ENCODE measurements at places on chromosomes 3 and 15.
A peak's percentile ranks its signal among the peaks of the same experiment; 100 is the strongest.

DNA sequence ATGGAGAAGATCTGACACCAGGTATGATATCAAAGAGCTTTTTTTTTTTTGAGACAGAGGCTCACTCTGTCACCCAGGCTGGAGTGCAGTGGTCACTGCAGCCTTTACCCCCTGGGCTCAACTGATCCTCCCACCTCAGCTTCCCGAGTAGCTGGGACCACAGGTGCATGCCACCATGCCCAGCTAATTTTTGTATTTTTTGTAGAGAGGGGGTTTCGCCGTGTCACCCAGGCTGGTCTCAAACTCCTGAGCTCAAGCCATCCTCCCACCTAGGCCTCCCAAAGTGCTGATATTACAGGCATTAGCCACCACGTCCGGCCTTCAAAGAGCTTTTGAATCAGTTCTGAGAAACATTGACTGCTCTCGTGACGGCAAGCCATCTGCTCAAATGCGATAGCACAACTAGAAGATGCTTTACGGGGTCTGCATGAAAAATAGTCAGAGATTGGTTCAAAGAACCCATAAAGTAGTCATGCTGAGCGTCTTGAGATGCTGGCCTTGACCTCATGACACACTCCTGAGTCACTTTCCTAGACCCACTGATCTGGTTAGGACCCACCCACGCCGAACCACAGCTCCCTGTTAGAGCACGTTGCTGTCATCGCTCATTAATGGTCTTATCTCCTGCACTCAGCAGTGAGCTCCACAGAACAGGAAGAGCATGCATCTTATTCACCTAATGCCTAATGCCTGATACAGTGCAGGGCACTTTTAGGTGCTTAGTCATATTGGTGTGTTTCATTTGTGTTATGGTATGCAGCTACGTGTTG is 57.0 kb upstream of the NR2F2 start:
- no peak for DNase-seq

DNA sequence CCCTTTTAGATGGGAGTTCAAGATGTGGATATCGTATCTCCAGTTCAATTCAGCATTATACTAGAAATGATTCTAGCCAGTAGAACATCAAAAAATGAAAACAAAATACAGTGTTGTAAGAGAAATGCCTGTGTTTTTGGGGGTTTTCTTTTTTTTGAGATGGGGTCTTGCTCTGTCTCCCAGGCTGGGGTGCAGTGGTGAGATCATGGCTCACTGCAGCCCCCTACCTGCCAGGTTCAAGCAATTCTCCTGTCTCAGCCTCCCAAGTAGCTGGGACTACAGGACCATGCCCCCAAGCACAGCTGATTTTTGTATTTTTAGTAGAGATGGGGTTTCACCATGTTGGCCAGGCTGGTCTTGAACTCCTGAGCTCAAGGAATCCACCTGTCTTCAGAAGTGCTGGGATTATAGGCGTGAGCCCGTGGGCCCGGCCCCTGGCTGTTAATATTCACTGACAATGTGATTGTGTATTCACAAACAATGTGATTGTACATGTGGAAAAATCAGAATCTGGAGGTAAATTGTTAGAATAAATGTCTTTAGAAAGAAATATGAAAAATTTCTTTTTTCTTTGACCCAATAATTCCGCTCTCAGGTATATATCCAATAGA is 59.0 kb downstream of the ARIH1 start:
- DNase-seq: no peak

DNA sequence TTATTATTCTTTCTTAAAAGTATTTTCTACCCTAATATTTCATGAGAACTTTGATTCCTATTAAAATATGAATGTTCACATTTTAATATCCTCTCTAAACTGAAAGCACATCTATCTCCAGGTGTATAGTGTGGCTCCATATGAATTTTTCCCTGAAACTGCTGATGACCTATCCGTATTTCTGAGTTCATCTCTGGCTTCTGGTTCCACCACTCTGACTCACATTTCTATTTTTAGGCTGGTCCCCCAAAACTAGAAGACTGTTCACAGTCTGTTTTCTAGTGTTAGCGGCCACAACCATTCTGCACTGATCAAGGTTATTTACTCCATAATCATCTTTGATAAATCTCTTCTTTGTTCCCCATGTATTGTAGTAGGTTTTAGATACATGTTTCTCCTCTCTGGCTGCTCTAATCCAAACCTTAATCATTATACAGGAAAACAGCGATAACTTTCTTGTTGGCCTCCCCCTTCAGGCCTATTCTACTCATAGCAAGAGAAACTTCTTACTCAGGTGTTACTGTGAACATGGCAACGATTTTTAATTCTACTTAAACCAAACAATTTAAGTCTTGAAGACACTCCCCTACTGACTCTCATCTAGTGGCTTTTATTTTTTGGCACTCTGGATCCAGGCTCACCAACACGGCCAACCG is 12.8 kb downstream of the ADPGK start:
- DNase-seq: no peak

- no peak for DNase-seq
Measured at GRCh38 chr3:121483290-121483689, 62.5 kb downstream of the POLQ start.

- DNase-seq: no peak
Measured at GRCh38 chr15:90979582-90979981, 14.8 kb downstream of the PRC1 start.

GRCh38 chr3:36993326-36994283 is at the start of gene MLH1:
Gene MLH1 (plus strand): TSS chr3:36993518. CDS start chr3:36993548, 30 bp downstream.
- no peak for DNase-seq

GRCh38 chr15:39622660-39623516 is 42.0 kb downstream of the THBS1 start:
- DNase-seq: no peak

- no peak for DNase-seq
Measured at GRCh38 chr3:10480871-10481378, 24.5 kb downstream of the ATP2B2 start.

DNA sequence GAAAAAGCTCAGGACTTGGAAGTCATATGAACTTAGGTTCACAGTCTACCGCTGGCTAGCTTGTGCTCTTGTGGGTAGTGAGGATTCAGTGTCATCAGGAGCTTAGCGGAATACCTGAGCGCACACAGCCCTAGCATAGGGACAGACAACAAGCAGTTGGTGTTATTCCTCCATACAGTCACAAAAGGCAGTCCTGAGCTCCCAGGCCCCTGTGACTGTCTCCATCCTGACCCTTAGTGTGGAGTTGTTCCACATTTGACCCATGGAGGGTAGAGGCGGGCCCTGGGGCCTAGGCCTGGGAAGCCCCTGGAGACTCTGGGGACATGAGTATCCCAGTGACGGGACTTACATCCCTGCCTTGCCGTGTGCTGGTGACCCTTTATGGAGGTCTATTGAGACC is 131.5 kb upstream of the PLXNA1 start:
- no peak for DNase-seq

DNA sequence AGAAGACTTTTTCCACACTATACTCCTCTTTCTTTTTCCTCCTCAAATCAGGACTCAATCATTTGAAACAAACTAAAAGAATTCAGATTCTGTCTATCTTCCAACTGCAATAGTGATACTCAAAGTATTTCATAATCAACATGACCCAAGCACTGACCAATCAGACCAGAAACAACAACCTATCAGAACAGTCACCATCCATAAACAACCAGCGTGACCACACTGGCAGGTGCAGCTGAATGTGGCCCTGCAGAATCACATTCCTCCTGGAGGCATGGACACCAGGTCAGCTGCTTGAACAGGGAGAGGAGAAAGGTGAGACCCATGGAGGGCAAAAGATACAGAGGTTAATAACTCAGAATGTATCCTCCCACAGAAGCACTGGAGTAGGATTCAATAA is 13.3 kb downstream of the HRG start:
- DNase-seq: no peak

DNA sequence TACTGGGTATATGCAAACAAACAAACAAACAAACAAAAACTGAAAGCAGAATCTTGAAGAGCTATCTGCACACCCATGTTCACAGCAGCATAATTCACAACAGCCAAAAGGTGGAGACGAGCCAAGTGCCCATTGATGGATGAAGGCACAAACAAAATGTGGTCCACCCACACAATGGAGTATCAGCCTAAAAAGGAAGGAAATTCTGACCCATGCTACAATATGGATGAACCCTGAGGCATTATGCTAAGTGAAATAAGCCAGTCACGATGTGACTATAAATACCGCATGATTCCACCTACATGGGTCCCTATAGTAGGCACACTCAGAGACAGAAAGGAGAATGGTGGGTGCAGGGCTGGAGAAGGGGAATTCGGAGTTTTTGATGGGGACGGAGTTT is 24.1 kb downstream of the XPC start:
- DNase-seq: no peak

- no peak for DNase-seq
Measured at GRCh38 chr15:28918141-28918983, 32.6 kb downstream of the APBA2 start.

GRCh38 chr15:61198722-61199121 is 30.4 kb downstream of the RORA start:
- no peak for DNase-seq

DNA sequence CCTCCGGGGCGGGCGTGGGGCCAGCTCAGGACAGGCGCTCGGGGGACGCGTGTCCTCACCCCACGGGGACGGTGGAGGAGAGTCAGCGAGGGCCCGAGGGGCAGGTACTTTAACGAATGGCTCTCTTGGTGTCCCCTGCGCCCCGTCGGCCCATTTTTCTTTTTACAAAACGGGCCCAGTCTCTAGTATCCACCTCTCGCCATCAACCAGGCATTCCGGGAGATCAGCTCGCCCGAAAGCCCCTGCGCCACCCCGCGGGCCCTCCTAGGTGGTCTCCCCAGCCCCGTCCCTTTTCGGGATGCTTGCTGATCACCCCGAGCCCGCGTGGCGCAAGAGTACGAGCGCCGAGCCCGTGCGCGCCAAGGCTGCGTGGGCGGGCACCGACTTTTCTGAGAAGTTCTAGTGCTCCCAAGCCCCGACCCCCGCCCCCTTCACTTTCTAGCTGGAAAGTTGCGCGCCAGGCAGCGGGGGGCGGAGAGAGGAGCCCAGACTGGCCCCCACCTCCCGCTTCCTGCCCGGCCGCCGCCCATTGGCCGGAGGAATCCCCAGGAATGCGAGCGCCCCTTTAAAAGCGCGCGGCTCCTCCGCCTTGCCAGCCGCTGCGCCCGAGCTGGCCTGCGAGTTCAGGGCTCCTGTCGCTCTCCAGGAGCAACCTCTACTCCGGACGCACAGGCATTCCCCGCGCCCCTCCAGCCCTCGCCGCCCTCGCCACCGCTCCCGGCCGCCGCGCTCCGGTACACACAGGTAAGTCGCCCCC is at the start of gene THBS1:
Gene THBS1, plus strand, starts transcription at position 595 of the 757 bp plus-strand sequence. CDS start 779 bp downstream, outside the sequence.
- peak; percentile 28 for DNase-seq

DNA sequence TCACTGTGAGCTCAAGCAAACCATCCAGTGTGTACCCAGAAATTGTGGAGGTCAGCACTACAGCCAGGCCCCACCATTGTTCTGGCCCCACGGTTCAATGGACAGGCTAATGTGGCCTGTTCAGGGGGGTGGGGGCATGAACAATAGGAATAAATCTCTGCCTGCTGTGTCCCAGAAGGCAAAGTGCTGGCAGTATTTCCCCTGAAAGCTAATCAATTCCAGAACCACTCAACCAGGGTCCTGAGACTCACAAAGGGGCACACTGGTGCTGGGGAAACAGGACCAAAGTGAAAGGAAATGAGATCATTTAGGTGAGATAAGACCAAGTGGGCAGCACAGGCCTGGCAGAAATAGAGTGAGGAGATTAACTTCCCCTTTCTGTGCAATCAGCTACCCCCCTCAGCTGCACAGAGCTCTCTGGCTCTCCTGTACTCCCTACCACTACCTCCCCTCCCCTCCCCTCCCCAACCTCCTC is 11.5 kb downstream of the CRYGS start:
- DNase-seq: no peak
